ENCODE measurements at places on chromosomes 5 and 9.

DNA sequence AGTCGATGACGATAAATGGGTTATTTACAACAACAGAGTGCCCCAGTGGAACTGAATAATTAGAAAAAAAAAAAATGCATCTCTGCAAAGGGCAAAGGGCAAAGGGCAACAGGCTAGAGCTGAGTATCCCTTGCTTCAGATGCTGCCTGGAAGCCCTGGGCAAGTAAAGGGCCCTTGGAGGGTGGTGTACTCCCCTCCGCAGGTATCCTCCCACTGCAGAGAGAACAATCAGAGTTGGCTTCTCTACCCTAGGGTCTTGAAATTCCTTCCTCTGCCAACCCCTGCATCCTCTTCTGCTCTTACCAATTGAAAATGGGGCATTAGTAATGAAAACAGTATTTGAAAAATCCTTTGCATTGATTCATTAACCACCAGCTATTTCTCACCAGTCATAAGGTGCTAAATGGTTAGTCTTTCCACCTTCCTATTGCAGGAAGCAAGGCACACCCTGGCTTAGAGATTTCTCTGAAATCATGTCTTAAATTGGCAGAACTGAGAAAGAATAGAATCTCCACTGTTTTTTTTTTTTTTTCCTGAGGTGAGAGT, 122.6 kb downstream of the SEMA6A start:
- DNase-seq = no peak

DNA sequence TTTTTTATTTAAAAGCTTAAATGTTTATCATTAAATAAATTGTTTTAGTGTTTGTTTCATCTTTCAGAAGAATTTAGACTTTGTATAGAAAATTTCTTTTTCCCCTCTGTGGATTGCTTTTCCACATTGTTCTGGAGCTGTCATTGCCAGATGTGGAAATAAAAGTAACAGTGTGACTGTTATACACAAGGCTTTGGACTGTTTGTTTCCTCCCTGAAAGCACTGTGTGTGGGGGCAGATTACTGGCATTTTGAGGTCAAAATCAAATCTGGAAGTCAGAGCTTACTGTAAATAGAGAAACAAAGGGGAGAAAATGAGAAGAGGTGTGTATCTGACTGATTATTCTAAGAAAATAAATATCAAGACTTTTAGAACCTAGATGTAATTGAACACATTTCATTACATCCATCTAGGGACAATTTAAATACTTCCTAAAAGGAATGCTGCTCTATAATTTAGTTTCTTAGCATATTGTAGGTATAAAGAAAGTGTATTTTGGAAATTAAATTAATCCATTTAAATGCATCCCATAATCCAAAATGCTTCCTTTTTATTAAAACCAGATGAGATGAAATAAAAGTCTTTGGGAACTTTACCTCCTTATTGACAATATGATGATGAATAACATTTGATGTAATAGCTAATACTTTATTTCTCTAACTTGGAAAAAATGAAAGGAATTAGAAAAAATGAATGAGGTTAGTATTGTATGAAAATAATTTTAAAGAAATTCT, 51.9 kb downstream of the ERCC6L2 start:
- no peak for DNase-seq

GRCh38 chr9:130030651-130031127, 12.3 kb downstream of the FNBP1 start:
- no peak for DNase-seq

- DNase-seq = no peak
Observed at GRCh38 chr9:80550181-80550580, 978.4 kb downstream of the TLE4 start.

GRCh38 chr9:35675204-35675603, 1.5 kb downstream of the CA9 start:
- DNase-seq = no peak

DNA sequence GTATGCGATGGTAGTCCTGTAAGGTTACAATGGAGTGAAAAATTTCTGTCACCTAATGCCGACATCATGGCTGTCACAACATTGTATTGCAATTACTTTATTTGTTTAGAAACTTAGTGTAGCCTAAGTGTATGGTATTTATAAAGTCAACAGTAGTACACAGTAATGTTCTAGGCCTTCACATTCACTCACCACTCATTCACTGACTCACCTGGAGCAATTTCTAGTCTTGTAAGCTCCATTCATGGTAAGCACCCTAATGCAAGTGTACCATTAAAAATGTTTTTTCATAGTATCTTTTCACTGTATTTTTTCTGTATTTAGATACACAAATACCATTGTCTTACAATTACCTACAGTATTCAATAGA, 58.5 kb downstream of the ATP10B start:
- DNase-seq = no peak

DNA sequence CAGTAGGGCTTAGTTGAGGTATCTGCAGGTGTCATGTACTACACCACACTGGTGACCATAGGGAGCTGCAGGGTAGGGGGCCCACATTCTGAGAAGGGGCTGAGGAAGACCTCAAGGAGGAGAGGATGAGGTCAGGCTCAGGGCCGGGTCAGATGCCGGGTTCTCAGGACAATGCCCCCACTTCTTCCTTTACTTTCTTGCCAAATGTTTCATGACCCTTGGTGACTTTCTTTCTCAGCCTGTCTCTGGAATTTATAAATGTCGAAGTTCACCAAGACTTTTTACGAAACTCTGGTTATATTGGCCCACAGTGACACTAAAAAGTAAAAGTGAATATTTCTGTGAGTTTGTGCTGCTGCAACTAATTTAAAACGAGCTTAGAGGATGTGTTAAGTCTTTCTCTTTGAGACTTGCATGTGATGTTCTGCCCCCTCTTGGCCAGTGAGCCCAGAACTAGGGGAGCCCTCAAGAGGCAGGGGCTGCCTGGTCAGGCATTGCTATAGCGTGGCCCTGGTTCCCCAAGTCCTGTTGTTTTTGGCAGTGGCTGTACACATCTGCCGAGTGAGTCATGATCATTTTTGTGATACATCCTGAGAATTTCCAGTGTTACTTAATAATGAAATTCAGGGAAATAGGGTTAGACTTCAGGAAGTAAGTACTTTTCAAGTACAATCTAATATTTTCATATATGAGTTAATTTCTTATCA, 11.2 kb downstream of the ACO1 start:
- no peak for DNase-seq

- DNase-seq = no peak
Observed at GRCh38 chr9:4620057-4620765, 41.9 kb upstream of the PLPP6 start.

DNA sequence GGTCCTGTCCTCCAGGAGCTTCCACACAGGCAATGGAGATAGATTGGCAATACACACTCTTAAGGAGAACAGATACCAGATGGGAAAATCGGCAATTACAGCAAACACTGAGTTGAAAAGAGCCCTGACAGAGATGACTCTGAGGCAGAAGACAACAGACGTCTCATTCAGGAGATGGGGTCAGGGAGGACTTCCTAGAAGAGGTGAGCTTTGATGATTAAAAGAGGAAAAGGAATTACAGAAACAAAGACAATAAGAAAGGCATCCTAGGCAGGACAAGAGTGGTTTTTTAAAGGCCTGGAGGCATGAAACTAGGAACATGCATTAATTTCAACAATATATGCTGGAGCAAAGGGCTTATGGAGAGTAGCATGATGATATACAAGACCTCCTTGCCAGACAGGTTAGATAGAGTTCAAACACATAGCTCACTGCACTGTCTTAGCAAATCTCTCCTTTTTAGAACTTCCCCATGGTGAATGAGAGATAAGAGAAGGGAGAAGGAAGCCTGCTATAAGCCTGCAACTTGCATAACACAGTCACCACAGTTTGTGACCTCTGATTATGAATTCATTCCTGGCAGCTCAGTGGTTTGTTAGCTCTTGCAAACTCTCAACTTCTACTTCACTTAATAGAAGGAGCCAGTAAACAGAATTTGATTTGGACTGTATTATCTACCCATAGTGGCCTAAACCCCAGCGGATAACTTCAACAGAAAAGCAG, 48.5 kb downstream of the SIL1 start:
- no peak for DNase-seq

GRCh38 chr5:139271201-139272027, 22.1 kb upstream of the MATR3 start:
- DNase-seq = no peak

GRCh38 chr5:35838370-35839042, 18.2 kb upstream of the IL7R start:
- no peak for DNase-seq

DNA sequence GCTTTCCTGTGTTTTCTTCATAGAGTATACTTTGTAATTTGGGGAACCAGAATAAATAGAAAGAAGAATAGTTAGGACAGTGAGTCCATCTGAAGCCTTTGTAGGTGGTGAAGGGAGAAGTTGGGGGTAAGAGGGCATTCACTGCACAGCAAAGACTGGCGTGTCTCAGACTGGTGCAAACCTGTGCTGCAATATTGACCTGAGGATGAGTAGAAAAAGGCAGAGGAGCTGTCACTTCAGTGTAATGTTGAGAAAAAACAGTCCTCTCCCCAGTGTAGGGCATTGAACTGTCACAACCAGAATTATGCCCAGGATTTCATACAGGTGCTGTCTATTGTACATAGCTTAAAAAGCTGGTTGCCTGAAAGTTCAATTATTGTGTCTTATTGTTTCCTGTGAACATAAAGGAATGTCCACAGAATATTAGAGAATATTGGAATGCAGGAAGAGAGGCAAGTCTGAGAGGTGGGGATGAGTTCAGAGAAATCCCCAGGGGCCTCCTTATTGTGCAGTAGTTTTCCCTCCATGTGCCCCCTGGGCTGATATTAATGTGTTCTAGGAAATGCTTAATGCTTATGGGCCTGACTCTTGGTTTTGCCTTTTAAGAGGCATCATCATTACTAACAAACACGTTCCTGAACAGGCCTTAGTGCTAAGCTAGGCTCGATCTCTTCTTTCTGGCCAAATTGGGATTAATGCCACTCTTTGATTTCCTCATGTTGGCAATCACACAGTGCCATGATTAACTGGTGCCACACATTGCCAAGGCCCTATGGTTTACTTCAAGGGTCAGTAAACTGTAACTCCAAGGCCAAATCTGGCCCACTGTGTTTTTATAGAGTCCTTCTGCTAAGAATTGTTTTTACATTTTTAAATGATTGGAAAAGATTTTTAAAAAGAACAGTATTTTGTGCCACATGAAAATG, 34.0 kb downstream of the DAPK1 start:
- DNase-seq = no peak

DNA sequence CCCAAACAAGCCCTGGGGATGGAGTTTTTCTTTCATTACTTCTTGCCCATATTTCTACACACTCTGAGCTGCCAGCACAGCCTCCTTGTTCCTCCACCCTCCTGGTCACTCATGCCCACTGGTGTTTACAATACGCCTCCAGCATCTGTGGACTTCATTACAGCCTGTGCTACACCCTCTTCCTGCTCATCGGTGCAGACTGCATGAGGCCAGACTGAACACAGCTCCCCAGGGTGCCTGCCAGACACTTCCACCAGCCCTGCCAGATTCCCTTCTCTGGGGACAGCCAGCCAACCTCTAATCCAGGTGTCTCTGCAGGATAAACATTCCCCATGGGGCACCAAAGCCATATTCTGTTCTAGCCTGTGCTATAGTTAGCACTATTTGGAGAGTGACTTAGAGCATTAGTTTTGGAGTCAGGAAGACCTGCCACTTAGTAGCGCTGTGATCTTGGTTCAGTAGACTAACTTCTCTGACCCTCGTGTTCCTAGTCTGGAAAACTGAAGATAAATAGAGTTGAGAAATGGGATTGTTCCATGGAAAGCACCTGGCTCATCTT, 163.8 kb upstream of the KLF4 start:
- no peak for DNase-seq

DNA sequence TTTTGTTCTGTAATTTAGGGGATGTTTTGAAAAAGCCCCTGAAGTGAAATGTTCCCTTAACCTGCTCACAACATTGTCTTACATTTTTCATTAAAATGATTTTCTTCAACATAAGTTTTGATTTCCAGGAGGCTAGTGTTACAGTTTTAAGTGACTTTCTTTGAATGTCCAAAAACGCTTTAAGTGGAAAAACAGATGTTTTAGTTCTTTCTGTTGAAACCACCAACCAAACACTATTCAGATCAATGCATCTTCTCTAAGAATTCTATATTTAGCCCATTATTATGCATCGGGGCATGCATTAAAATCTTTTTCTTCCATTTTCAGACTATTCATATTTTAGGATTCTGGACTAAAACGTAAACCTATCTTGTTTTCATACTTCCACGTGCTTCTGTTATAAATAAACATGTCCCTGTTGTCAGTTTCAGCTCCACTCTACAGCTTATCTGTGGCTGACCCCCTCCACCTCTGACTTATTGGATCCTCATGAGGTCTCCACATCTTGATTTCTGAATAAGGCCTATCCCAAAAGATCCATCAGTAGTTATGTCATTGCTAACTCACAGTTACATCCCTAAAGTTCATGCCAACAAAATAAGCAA, 882.3 kb upstream of the SEMA6A start:
- no peak for DNase-seq

DNA sequence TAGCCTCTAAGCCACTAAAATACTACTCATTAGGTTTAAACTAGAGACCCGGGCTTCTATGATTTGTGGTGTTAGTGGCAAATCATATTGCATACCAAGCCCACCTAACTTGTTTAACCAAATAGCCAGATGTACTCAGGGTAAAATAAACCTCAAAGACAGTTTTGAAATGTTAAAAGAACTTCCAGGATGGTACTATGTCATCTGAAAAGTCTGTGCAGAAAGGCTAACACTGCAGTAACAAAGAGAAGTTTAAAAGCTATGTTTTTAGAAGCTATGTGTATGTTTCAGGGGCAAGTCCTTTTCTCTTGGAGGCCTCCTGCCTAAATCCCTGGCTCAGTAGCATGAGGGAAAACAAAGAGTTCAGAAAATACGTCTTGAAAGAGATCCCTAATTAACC, 84.9 kb upstream of the IL7R start:
- no peak for DNase-seq

GRCh38 chr5:5532306-5533076, 110.0 kb downstream of the ICE1 start:
- DNase-seq = no peak

DNA sequence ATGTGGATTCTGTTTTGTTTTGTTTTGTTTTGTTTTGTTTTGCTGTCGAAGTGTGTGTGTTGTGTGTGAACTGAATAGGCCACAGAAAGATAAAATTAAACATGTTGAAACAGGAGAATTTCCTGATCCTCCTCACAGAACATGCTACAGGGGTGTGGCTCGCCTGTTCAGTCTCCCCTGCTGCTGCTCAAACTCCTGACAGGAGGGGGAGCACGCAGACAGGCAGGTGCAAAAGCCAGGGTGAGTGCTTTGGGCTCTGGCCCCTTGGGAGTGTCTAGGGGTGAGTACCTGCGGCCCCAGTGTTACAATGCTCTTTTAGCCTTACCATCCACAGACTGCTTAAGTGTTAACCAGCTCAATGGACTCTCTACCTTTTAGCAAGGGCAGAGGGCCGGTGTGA, 473.5 kb downstream of the MAT2B start:
- DNase-seq = no peak

- DNase-seq = no peak
Observed at GRCh38 chr5:128646176-128646575, 108.1 kb upstream of the FBN2 start.
